ENCODE measurements at places on chromosomes 6 and 20.

- peak; percentile 17 for DNase-seq
Measured at GRCh38 chr20:56778765-56779195, 149.7 kb downstream of the TFAP2C start.

GRCh38 chr6:6407071-6407741 is 86.7 kb upstream of the F13A1 start:
- no peak for DNase-seq

GRCh38 chr20:25692499-25692898 is 4.2 kb downstream of the ZNF337 start:
- no peak for DNase-seq

DNA sequence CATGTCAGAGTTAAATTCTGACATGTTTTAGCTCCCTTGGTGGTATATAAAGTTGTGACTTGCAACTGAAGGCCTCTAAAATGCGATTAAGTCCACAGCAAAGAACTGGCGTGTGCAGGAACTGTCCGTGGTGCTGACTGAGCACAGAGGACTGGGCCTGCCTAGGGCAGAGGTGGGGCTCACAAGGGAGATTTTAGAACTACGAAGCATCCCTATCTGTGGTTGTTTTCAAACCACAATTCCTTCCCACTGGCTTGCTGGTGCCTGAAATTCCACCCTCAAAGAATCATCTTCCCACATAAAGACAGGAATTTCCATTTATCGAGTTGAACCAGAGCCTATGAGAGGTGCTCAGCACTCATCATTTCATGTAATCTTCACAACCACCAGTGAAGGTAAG is 30.1 kb downstream of the RIMS4 start:
- peak; percentile 41 for DNase-seq

GRCh38 chr20:64044484-64045247 is 4.8 kb downstream of the SOX18 start:
- peak; percentile 87 for DNase-seq

- DNase-seq: no peak
Measured at GRCh38 chr6:32329141-32329540, 42.6 kb downstream of the TSBP1 start.

DNA sequence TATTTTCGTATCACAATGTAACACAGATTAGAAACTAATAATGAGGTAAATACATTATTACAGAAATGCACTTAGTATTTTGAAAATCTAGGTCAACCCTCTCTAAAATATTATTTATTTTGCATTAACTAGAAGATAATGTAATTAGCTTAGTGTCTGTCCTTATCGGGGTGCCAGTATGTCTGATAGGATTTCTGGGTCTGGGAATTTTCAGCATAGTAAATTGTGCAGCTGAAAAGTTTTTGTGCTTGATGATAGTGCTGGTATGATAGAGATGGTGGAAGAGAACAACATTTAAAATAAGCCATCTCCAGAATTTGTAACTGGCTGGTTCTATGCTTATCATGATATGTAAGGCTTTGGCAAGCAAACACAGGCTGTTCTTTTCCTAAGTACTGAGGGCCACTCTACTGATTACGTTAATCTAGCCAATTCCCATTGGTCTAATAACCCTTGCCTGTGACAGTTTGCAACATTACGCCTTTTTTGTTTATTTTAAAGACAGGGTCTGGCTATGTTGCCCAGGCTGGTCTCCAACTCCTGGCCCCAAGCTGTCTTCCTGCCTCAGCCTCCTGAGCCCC is 50.8 kb downstream of the PREP start:
- no peak for DNase-seq

DNA sequence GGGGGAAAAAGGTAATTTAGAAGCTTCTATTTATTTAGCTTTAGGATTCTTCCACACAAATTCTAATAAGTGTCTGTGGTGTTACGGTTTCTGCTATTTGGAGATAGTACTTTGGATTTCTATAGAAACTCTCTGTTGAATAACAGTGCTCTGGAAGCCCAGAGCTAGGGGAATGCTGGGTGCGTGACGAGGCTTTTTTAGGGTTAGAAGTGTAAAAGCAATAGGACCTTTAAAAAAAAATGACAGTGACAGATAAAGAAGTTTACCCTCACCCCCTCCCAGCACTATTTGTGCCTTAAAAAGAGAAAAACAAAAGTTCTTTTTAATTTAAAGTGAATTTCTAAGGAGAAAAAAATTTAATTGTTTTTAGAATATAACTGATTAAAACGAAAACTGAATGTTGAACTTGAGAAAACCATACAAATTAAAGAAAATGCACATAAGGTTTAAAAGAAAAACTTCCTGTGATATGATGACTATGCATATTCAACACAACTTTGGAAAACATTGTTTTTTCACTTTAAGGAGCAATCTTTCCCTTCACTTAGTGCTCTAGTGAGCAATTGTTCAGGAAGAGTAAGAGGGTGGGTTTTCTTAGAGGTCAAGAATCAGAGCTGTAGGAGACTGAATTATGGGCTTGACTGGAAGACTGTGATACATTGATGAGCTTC is 89.6 kb upstream of the RIPOR2 start:
- no peak for DNase-seq

DNA sequence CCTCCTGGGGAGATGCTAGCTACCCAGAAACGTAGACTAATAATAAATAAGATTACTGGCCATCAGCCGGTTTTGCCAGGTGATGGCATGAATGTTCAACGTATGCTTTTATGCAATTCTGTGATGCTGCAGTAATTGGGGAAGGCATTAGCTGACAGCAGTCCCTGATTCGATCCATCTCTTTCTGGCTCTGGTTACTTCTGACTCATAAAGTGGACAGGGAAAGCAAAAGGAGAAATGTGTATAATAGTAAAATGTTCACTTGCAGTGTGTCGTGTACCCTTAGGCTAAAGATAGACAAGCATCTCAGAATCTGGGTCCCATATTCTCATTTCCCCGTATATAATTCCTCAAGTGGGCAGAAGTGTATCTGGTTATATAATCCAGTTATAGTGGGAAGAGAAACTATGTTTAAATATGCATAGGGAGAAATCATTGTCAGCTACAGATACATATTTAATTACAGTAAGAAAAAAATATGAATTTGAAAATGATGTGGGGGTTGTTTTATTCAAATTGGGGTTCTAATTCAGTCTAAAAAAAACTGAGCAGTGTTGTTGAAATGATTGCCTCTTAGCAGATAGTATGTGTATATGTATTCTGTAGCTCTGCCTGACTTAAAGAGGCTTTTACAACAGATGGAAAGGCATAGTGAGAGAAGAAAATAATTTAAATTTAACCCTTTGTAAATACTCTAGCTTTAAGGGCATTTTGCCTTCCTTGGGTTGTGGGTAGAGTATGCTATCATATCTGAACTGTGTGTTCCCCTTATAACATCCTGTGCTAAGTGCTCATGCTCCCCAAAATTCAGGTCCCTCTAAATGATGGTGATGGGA is 40.6 kb downstream of the DOK5 start:
- no peak for DNase-seq

DNA sequence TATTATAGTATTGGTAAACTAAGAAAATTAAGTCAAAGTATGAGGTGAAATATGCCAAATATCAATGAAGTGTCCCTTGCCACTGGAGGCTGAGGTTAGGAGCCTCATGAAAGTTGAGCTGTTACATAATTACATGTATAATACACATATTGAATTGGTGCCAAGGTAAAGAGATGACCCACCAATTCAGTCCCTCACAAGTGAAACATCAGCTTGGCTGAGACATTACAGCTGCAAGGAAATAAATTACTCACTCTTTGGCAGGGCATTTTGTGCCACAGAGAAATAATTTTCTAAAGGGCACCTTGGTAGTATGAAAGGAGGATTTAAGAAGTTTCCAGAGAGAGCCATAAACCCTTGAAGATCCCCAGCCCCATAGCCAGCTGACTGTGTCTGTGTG is 127.4 kb downstream of the ADGRG6 start:
- DNase-seq: no peak

GRCh38 chr6:34465531-34466241 is at the start of gene PACSIN1:
Gene PACSIN1 (plus strand): TSS chr6:34466076. CDS start chr6:34526306, 60,230 bp downstream.
- DNase-seq: no peak

DNA sequence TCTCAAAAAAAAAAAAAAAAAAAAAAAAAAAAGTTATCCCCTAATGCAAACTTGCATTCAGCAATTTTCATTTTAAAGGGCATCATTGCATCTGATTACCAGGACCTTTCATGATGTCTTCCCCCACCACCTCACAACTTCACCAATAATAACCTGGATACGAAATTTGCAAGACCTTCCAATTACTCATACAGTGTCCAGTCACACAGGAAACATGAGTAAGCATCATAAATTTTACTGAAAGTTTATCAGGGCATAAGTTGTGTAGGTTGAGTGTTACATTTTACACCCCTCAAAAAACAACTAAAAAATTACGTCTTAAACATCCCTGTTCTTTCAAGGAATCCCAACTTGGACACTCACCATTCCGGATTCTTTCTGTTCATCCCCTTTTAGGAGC is 79.1 kb upstream of the ANKEF1 start:
- DNase-seq: peak; percentile 7

- no peak for DNase-seq
Measured at GRCh38 chr6:8329562-8329961, 105.8 kb downstream of the SLC35B3 start.

GRCh38 chr6:36285187-36285671 is 15.4 kb downstream of the PNPLA1 start:
- DNase-seq: no peak

- no peak for DNase-seq
Measured at GRCh38 chr6:15340105-15340601, 94.3 kb downstream of the JARID2 start.
